ENCODE measurements at places on chromosomes 3 and 15.

GRCh38 chr3:197458179-197458707 lies 97.5 kb downstream of the BDH1 start:
- no peak for DNase-seq

DNA sequence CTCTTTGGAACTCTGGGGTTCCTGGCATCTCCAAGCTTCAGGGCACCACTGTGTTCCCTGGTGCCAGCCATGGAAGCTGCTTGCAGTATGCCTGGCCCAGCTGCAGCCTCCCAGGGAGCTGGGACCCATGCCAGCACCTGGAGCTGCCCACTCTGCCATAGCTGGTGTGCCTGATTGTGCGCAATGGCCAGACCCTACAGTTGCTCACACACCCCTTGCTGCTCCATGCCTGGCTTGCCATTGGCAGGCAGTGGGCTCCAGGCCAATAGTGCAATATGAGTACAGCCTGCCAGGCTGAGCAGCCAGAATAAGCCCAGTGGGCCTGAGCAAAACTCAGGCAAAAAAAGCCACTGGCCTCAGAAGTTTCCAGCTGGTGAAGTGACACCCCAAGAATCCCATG lies 43.8 kb upstream of the LRRFIP2 start:
- DNase-seq = no peak

- no peak for DNase-seq
These were observed 52.0 kb downstream of the CD200R1L start for GRCh38 chr3:112794622-112795172.

- DNase-seq = no peak
These were observed 19.1 kb upstream of the RAP2B start for GRCh38 chr3:153142961-153143360.

- DNase-seq = no peak
These were observed 22.4 kb upstream of the SRP14 start for GRCh38 chr15:40061212-40061901.

GRCh38 chr15:83380059-83380458 lies 67.1 kb upstream of the SH3GL3 start:
- no peak for DNase-seq

DNA sequence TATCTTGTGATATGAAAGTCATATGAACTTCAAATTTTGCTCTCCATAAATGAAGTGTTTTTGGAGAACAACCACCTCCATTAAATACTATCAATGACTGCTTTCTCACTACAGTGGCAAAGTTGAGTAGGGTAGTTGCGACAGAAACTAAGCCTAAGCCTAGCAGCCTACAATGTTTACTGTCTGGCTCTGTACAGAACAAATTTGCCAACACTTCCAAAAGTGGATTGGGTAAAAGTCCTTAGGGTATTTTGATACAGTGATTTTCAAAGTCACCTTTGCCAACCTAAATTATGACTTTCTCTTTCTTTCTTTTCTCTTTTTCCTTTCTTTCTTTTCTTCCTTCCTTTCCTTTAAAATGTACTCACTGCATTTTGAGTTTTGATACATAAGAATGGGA lies 142.6 kb downstream of the PLCL2 start:
- DNase-seq = no peak

- no peak for DNase-seq
These were observed 256.3 kb upstream of the CHRNA7 start for GRCh38 chr15:31774045-31774444.

DNA sequence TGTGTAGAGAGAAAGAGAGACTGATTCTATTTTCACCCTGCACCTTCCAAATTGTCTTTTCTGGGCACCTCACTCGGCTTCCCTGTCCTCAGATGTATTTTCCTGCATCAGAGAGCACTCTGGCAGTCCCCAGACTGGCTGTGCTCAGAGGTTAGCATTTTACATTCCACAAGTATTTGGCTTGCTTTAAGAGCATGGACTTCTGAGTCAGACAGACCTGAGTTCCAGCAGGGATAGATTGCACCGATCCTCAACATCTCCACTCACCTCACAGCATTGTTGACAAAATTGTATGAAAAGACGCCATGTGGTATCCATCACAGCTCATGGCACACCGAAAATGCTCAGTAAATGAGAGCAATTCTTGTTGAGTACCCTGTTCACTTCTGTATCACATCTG lies 45.6 kb downstream of the SST start:
- no peak for DNase-seq

GRCh38 chr3:57062101-57062631 lies 1.7 kb downstream of the SPATA12 start:
- DNase-seq = no peak

GRCh38 chr15:74380361-74381189 lies 13.1 kb upstream of the CYP11A1 start:
- DNase-seq = no peak

GRCh38 chr3:35184775-35185174 lies 454.6 kb upstream of the ARPP21 start:
- DNase-seq = no peak

DNA sequence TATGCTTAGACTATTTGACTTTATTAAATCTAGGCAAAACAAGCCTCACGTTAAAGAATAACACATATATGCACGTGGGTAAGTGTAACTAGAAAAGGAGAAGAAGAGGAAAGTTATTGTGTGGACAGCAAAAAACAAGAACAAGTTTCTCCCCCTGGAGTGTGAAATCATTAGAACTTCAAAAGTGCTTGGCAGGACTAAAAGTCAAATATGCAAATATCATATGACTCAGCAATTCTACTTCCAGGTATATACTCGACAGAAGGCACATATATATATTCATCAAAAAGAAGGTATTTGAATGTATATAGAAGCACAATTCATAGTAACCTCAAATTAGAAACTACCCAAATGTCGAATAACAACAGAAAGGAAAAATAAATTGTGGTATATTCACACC lies 68.9 kb upstream of the STXBP5L start:
- DNase-seq = no peak

- no peak for DNase-seq
These were observed 115.0 kb upstream of the PTPRG start for GRCh38 chr3:61446341-61446740.

DNA sequence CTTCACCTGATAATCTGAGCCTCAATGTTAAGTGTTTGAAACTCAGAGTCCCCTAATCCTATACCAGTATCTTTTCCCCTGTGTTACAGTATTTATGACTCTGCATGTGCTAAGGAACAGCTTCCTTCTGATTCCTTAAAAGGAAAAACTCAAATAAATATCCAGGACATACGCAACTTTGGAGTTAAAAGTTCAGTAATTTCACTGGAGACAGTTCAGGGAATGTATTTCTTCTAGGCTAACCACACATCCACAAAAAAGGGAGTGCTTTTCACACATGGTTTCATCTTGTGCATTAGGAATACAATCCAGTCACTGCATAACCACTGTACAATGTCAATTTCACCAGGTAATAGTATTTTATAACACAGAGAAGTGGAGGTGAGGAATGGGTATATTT lies 31.0 kb downstream of the PGBD4 start:
- no peak for DNase-seq

DNA sequence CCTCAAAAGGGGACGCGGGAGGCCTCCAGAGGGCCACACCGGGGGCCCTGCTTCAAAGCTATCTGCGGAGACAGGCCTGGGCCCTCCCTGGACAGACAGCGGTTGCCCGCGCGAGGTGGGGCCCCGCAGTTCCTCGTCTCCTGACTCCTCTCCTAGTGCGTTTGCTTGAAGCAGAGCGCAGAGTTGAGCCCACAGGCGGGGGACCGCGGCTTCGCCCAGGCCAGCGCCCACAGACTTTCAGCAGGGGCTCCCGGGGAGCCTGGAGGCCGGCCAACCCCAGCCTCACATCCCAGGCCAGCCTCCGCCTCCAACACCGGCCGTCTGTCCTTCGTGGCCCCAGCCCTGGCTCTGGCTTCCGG lies 540 bp upstream of the ADAMTS7 start:
- DNase-seq = no peak

GRCh38 chr3:58433400-58434167 lies at the start of gene PDHB:
TSS of gene PDHB (minus strand) at chr3:58433832. CDS start at chr3:58433809, 23 bp downstream.
- peak; percentile 94 for DNase-seq

DNA sequence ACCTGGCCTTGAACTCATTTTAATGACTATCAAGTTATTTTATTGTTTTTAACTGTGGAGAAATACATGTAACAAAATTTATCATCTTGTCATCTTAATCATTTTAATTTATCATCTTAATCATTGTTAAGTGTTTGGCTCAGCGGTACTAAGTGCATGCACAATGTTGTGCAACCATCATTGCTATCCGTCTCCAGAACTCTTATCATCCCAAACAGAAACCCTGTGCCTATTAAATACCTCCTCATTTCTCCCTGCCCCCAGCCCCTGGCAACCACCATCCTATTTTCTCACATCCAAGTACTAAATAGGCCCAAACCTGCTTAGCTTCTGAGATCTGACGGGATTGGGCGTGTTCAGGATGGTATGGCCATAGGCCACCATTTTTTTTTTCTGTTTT lies 51.5 kb upstream of the UBP1 start:
- no peak for DNase-seq
